Endothelial cell of umbilical vein (primary cell): ENCODE measurements at places on chromosomes 4 and X. TPM values are rescaled to one million over a fixed set of nuclear protein-coding genes. Genes with fewer than 3 reads are reported as not detected.

GRCh38 chr4:26281881-26282280 lies 38.9 kb upstream of the RBPJ start:
- DNase-seq: no peak

BST1 gene
- 6.6 and 10.7 TPM in 2 replicates for total RNA-seq

DNA sequence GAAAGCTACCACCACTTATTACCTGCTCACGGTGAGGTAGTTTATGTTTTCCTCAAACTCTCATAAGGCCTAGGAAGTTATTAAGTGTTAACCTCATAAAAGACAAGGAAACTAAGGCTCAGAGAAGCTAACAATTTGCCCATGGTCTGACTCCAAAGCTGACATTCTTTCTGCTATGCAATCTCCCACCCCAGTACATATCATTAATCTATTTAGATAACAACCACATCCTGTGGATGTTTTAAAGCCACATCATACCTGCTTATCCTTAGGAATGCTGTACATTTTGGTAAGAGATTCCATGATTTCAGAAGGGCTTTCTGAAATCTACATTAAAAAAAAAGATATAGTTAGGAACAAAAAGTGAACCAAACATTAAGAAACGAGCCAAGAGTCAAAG lies 55.4 kb downstream of the HUWE1 start:
- no peak for DNase-seq

GRCh38 chr4:139153411-139154133 lies 23.4 kb downstream of the ELF2 start:
- no peak for DNase-seq

GRCh38 chr4:60216752-60217151 lies 983.4 kb upstream of the ADGRL3 start:
- DNase-seq: no peak

PFKFB1 gene
- total RNA-seq: 0.16 and 0.20 TPM in 2 replicates

DNA sequence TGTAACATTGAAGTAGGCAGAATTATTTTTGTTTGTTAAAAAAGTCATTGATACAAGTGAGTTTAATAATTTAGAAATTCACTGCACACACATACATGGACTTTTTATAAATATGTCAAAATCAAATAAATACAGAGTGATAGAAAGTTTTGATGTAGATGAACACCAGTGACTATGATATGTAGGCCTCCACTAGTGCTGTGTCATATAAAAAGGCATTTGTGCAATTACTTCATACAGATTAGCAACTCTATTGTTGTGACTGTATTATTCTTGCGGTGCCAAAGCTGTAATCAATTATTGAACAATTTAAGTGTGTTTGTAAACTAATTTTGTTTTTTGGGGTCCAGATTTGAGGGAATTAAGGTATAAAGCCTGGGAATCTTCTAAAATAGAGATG lies 366.2 kb upstream of the PITX2 start:
- no peak for DNase-seq

F11 gene
- not detected in 2 replicates for total RNA-seq

STK32B gene
- total RNA-seq: 7.8 and 12.4 TPM in 2 replicates

RNF150 gene
- 0.30 and 0.33 TPM in 2 replicates for total RNA-seq

DNA sequence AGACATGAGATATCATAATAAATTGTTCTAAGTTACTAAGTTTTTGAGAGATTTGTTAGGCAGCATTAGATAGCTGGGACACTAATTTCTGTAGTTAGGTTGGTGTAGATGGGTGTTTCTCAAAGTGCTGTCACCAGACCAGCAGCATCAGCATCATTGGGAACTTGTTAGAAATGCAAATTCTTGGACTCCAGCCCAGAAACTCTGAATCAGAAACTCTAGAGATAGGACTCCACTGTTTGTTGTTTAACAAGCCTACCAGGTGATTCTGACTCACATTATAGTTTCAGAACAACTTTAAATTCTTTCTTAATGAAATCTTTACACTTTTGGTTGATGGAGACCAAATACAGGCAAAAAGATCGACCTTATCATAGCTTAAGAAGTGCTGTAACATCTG lies 173.7 kb downstream of the PABPC4L start:
- peak; percentile 71 for DNase-seq

DNA sequence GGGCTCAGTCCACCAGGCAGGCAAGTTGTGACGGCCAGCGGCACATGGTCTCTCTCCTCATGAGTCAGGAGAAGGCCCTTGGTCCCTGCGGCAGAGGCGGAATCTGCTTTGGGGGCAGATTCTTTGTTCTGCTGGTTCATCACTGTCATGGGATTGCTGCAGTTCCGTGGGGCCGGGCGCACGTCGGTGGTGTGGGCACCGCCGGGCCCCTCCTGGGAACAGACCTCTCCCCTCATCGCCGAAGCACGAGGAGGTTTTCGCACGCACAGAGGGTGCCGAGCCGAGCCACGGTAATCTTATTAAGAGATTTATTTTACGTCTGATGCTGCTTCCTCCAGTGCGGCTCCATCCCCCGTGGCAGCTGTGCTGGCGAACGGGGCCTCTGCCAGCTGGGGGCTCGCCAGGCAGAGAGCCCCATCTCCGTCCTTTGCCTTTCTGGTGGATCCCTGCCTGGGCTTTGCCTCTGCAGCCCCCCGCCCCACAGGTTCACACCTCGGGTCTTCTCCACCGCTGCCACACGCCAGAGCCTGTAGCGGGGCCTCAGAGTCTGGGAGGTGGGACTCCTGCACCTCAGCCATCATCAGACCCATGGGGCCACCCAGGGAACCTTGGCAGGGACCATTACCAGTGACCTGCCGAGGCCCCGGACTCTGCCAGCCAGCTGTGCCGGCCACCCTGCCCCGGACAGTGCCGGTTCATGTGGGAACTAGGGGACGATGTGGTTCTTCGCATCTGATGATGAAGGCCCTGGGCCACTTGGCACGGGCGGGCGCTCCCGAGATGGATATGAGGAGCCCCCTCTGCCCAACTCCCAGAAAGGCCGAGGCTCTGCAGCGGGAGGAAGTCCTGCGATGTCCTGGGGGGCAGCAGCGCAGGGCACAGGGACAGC lies 86.7 kb upstream of the NKX1-1 start:
- DNase-seq: no peak

TMSB15B gene
- 15.1 and 18.9 TPM in 2 replicates for total RNA-seq

- DNase-seq: no peak
Observed at GRCh38 chr4:166012129-166013030, 139.3 kb downstream of the TLL1 start.

GRCh38 chr4:123896446-123897071 lies 500.0 kb downstream of the SPRY1 start:
- peak; percentile 78 for DNase-seq

- no peak for DNase-seq
Observed at GRCh38 chrX:155997436-155997835, at the start of gene IL9R. Gene IL9R, plus strand, starts transcription at chrX:155997696. Its CDS starts 64 bp downstream, at chrX:155997760.

DNA sequence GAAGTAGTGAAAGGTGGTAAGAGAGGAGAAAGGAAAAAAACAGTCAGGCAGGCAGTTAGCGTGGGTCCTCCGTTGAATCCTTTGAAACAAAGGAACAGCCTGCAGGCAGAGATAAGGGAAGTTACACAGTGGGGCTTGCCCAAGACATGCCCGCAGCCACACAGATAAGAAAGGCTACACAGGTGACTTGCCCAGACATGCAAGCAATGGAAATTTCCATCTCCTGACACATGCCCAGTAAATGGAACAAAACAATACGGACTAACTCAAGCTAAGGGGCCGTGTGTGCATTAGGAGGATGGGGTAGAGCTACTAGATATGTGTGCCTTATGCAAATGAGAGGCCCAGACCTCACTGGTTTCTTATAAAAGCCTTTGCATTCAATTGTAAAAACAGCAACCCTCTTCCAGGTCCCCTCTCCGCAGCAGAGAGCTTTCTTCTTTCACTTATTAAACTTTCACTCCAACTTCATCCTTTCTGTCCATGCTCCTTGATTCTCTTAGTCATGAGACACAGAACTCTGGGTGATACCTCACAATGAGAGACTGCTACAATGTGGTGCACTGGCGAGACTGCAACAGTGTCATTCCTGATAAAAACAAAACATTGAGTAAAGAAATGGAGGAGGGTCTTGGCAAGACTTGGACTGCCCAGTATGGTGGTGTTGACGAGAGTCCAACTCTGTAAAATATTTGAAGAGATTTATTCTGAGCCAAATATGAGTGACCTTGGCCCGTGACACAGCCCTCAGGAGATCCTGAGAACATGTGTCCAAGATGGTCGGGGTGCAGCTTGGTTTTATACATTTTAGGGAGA lies 997.4 kb upstream of the PRKX start:
- DNase-seq: no peak

DNA sequence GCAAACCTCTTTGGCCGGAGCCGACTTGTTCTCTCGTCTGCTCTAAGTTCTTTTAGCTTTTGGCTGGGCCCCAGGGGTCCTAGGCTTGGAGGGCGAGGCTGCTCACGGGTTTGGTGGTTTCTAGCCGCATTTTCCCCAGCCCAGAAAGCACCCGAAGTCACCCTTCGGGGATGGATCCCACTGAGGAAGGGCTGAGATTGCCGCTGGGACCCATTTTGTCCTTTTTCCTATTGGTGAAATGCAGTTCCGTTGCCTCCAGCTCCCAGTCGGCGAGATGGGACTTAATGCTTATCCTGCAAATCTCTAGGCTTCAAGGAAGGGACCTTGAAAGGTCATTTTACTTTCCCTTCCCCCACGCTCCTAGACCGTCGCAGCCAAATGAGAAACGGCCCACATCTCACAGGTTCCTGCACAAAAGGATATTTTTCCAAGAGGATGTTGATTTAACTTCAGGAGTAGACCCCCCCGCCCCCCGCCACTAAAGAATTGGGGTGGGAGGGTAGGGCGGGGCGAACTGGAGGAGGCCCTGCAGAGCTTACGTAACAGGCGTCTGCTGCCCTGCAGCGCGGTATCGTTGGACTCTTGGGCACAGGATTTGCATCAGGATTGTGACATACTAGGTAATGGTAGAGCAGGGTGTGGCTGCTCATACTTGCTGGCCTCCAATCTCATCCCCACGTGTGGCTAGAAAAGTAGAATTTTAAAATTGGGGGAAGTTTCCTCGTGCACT lies 564 bp downstream of the PGK1 start:
- peak; percentile 34 for DNase-seq

DNA sequence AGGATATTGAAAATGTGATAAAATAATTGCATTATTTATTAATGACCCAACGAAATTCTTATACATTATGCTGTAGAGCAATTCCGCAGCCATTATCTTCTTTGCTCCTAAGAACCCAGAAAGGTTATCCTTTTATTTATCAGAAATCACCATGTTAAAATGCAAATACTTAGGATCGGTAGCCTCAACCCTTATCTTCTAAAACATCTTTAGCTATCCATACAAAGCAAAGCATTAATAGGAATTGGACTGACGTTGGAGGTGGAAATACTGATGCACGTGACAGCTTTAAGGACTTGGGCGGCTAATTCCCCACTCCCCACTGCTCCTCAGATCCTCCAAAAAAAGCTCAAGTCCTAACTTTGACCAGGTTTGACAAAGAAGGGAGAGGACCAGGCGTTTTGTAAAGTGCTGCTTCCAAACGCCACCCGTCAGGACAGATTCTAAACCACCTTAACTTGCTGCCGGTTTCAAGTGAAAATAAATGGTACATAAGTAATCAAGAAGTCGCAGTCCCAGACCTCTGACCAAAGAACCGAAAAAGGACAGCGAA lies 539 bp upstream of the SPCS3 start:
- DNase-seq: no peak

SSX2B gene
- not detected in 2 replicates for total RNA-seq

DNA sequence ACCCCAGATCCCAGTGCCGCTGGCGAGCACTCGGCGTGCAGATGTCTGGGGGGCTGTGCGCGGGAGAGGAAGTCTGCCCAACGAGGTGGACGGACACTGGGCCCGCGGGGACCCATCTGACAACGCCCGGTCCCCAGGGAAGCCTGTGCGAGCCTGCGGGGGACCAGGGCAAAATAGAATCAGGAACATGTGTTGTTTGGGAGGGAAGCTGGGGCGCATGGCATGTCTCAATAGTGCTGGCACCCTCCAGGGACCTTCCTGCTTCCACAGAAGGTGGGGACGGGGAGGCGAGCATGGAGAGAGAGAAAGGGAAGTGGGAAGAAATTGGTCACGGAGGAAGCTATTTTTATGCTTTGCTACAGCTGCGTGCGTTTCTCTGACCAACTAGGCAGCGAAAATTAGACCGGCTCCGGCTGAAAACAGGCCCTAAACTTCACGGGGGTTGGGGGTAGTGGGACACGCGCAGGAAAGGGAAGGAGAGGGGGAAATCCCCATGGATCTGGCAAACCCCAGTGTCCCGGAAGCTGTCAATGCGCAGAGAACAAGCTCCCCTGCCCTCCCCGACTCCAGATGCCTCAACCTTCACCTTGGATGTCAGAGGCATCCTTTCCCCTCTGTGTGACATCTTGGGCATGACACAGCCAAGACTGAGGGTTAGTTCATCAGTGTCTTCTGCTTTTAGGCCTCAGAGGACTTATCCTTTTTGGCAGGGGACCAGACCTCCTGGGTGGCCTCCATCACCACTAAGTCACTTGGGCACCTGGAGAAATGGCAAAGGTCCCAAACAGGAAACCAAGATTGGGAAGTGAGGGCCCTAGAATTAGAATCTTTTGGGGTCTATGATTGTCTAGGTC lies 169.8 kb upstream of the BCOR start:
- DNase-seq: peak; percentile 3

DNA sequence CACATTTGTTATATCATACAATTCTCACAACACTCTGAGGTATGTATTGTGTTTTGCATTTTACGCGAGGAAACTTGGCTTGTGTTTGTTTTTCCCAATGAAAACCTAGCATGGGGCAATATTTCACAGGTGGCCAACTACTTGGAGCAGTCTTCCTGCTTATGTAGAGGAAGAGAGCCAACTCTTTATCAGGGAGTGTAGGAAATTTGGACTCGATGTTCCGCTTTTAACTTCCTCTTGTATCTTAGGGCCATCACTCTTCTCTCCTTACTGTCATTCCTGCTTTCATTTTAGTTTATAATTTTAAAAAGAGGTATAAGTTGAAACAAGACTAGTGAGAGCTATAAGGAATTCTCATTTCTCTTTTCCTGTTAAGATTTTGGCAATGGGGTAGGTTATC lies 107.7 kb upstream of the RPS6KA3 start:
- DNase-seq: no peak

DNA sequence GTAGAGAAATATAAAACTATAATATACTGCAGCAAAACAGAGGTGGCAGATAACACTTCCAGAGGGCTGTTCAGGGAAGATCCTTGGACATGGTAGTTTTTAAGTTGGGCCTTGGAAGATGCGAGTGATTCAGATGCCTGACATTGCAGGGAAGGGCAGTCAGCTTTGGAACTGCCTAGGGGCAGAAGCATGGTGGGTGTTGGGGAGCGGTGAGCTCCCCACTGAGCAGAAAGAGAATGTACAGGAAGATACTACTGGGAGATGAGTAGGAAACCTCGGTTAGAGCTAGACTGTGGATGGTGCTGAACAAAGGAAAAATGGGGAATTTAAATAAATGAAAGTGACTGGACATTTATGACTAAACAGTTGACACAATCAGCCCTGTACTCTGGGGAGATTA lies 24.9 kb upstream of the SEC24B start:
- DNase-seq: no peak

RASGEF1B gene
- not detected in 2 replicates for total RNA-seq

DNA sequence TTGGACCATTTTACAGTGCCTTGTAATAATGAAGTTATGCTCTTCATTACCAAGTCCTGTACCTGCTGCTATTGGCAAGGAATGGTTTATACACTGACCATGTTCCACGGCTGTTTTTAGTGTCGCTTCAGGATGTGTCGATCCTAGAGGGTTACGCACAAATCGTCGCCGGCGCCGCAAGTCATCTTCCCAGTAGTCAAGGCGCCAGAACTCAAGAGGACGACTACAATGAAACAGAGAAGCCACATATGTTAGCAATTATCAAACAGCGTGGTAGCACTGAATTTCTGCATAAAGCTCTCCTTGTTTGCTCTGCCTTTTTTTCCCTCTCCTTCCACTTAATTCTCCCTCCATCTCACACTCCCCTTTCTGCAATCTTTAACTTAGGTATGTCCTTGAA lies 17.0 kb downstream of the MAB21L2 start:
- DNase-seq: no peak
